ENCODE measurements at places on chromosomes 7 and 10.

- DNase-seq: no peak
Measured at GRCh38 chr10:6108072-6108471, 19.2 kb downstream of the RBM17 start.

DNA sequence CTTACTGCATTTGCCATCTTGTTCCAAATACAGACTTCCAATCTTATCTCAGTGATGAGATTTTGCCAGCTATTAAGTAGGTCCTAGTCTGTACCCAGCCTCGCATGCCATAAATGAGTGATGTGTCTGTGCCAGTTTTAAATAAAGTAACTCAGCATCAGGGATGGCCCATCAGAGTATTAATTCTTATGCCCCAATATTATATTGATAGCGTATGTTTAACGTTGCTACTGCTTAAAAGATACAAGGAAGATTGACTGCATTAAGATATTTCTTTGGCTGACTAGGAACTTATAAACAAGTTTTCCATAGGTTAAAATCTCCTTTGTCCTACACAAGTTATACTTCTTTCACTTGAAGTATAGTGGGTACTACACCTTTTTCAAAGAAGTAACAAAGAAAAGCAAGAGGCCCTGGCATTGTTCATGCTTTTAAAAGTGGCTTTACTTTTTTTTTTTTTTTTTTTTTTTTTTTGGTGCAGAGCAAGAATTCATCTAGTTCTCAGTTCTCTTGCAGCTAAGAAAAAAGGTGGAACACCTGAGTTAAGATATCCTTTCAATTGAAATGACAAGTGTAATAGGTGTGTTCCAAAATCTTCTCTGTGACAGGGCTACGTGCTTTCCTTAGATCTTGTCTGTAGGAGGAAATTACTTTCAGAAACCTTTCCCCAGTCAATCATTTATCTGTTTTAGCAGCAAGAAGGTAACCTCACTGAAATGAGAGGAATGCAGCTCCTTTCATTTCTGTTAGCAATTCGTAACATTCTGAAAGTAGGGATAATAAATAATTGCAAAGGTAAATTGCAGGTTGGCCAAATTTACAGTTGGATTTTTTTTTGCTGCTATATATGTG is 245.0 kb downstream of the CELF2 start:
- DNase-seq: no peak

DNA sequence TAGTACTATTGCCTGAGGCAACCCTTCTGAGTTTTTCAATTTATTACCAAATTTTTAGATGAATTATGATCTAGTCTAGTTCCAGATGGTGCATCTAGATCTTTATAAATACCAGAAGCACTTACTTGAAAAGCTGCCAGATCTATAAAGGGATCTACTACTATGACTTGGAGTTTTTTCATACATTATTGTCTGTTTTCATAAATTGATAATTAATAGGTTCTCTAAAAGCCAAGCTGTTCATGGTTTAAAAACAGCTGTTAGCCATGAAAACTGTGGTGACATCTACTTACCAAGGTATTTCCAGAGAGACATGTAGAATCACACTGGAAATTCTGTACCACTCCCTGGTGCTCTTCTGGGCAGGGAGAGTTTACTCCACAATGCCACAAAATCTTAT is 786.5 kb upstream of the C7orf33 start:
- DNase-seq: no peak

GRCh38 chr10:54009672-54010071 is 791.4 kb downstream of the PCDH15 start:
- DNase-seq: no peak

- no peak for DNase-seq
Measured at GRCh38 chr7:3537210-3537875, 236.3 kb downstream of the SDK1 start.
